NCI-H1417 (cell line): ENCODE measurements at places on chromosomes 3 and 15.

- no peak for DNase-seq
These were observed 39.7 kb upstream of the PIK3R4 start for GRCh38 chr3:130786306-130786705.

DNA sequence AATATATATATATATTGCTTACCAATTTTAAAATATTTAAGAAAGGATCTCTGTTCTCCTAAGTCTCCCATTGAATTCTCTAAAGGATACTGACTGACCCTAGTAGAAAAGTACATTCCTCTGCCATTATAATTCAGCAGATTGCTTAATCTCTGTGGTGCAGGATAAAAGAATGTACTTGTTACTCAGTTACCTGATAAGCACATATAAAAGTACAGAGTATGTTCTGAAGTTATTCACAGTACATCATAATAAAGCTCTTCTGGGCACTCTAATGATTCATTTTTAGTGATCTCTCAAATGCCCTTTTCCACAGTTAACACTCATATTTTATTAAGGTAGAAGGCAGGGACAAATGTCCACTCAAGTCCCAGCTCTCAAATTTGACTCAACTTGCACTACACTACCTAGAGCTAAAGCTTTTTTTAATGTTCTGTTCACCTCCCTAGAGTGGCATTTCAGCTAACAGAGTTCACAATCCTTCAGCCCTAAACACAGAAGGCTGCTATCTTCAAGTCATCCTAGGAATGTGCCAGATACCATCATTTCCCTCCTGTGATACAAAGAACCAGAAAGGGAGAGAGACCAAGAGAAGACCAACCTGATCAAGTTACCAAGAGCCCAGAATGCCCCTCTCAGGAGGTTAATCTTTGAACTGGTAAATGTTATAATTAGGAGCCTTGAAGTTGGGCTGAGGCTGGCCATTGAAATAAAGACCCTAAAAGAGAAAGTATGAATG is 53.3 kb downstream of the MEIS2 start:
- no peak for DNase-seq

DNA sequence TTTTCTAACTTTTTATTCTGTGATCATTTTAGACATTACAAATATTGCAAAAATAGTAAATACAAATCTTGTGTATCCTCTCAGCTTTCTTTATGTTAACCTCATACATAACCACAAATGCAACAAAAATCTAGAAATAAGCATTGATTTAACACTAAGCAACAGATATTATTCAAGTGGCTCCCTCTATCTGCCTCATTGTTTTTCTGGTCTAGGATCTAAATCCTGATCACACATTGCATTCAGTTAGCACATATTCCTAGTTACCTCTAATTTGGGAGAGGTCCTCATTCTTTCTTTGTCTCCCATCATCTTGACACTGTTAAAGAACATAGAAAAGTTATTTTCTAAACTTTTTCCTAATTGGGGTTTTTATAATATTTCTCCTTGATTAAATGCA is 1126.0 kb downstream of the ROBO2 start:
- peak; percentile 33 for DNase-seq

DNA sequence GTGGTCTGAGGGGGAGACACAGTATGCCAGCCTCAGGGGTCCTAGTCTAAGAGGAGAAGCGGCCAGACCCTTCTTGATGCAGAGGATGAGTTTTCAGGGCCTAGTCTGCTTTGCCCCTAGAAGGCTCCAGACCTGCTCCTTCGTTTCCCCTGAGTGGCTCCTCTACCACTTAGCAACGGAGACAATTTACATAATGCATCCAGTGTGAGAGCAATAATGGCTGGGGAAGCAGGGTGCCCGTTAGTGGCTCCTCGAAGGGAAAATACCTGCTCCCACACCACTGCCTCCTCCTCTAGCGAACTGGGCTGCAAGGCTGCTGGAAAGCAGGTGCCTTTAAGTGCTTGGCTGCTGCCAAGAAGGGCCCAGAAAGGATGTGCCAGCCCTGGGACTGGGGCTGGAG is 38.9 kb downstream of the CACNA2D2 start:
- peak; percentile 51 for DNase-seq

GRCh38 chr3:187742351-187743171 is 2.7 kb downstream of the BCL6 start:
- no peak for DNase-seq

DNA sequence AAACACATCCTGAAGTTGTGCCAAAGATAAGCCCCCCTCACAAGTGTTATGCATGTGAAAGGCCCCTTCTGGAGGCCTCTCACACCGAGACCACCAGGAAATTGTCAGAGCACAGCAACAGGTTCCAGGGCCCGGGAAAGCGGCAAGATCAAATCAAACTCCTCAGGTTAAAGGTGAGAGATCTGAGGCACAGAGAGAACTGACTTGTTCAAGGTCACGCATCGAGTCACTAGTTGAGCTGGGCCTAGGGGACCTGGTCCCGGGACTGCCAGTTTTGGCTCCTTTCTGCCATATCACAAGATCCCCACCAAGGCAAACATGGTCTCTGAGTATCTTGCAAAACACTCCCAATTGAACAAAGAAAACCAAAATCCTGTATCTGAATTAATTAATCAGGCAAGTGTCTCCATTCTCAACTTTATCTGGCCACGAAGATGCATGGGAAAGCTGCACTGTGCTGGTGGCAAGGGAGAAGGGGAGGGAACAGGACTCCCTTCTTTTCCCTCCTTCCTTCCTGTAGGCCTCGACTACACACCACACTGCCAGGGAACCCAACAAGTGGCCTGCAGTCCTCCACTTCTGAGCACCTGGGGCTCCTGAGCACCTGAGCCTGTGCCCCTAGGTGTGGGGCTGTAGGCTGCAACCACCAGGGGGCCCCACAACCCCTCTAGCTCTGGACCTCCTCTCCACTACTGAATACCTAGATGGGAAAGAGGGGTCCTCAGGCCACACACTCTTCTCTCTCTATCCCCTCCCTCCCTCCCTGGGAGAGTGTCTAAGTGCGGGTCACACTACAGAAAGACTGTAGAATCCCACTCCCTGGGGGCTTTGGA is 37.3 kb downstream of the ANP32A start:
- DNase-seq: peak; percentile 44

GRCh38 chr3:107110596-107111305 is 266.5 kb upstream of the CCDC54 start:
- no peak for DNase-seq

- DNase-seq: no peak
These were observed 40.6 kb upstream of the C3orf80 start for GRCh38 chr3:160184655-160185054.

- DNase-seq: no peak
These were observed 73.1 kb downstream of the XXYLT1 start for GRCh38 chr3:195197765-195198425.

DNA sequence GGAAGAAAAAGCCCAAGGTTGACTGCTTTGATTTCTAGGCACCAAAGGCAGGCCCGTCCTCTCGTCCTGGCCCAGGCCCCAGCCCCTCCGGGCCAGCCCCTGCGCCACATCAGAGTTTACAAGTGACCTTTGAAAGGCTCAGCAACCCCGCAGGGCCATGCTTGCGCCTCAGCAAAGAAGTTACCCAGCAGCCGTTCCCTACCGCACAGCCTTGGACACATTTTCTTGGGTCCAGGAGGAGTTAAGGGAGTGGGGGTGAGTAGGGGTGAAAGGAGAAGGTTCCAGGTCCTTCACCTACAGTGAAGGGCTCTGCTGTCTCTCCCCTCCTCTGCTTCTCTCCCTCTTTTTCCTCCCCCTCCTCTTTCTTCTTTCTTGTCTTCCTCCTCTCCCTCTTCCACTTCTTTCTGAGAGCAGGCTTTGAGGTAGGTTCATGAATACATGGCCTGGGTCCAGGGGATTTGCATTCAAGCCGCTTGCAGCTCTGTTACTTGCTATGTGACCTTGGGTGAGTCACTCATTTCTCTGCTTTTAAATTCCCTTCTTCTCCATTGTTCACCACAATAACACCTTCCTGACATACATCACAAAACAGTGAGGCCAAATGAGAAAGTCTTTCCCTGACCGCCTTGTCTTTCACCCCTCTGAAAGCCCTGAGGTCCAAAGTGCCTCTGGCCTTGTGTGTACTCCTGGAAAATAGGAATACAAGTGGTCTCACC is 223.3 kb upstream of the TPRG1 start:
- DNase-seq: no peak

DNA sequence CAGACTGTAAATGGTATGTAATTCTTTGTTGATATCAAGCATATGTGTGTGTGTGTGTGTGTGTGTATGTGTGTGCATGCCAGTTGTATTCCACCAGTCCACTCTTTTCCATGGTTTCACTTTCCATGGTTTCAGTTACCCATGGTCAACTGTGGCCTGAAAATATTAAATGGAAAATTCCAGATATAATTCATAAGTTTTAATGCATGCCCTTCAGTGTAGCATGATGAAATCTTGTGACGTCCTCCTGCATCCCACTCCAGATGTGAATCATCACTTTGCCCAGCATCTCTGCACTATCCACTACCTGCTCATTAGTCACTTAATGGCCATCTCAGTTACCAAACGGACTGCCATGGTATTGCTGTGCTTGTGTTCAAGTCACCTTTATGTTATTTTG is 215.9 kb downstream of the GBE1 start:
- no peak for DNase-seq

DNA sequence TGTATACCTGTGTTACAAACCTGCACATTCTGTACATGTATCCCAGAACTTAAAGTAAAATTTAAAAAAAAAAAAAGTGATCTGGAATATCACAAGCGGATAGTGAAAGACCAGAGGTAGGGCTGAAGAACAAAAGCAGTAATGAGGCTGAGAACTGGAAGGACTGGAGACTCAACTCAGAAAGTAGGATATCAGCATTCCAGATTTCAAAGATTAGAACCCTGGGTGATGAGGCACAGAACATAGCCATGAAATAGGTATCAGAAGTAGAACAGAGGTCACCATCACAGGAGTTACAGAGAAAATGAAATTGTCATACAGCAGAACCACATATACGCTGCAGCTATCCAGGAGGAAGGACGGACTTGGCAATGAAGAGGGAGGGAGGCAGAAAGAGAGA is 56.1 kb downstream of the ACAP2 start:
- DNase-seq: no peak

- no peak for DNase-seq
These were observed 549.4 kb downstream of the OCA2 start for GRCh38 chr15:27549746-27550145.

- DNase-seq: no peak
These were observed 17.5 kb downstream of the PPP2R3A start for GRCh38 chr3:135982922-135983581.

GRCh38 chr3:13235897-13236296 is 162.7 kb upstream of the IQSEC1 start:
- DNase-seq: peak; percentile 47
